ENCODE measurements at places on chromosomes 16 and 17. TPM values are rescaled to one million over a fixed set of nuclear protein-coding genes. Genes with fewer than 3 reads are reported as not detected.

Gene GABARAP
- total RNA-seq: 526 TPM

Gene FGF11
- total RNA-seq: 8.1 TPM

Gene TP53TG3
- not detected for total RNA-seq

Gene CETP
- not detected for total RNA-seq

Gene CHST5
- total RNA-seq: 0.90 TPM

Gene ITGB3
- total RNA-seq: 3.8 TPM

All from heart right ventricle (tissue), 16 donors.